ENCODE measurements at places on chromosomes 13 and 19. TPM values are rescaled to one million over a fixed set of nuclear protein-coding genes. Genes with fewer than 3 reads are reported as not detected.

The NKG7 gene
- polyA plus RNA-seq, result 19.9 TPM

The ZNF700 gene
- polyA plus RNA-seq, result 4.1 TPM

The ADGRE1 gene
- polyA plus RNA-seq, result 13.9 TPM

The PHLDB3 gene
- 1.4 TPM for polyA plus RNA-seq

The PDX1 gene
- polyA plus RNA-seq, result not detected

The TPRX2 gene
- not detected for polyA plus RNA-seq

The KL gene
- 0.75 TPM for polyA plus RNA-seq

The LSM14A gene
- polyA plus RNA-seq, result 74.3 TPM

The SPPL2B gene
- polyA plus RNA-seq, result 5.7 TPM

The GAPDHS gene
- not detected for polyA plus RNA-seq

The SOHLH2 gene
- not detected for polyA plus RNA-seq

The ZNF865 gene
- polyA plus RNA-seq, result 0.07 TPM

The CDX2 gene
- polyA plus RNA-seq, result not detected

The LGALS4 gene
- 0.92 TPM for polyA plus RNA-seq

The ZNF93 gene
- polyA plus RNA-seq, result 4.6 TPM

The UBE2L5 gene
- not detected for polyA plus RNA-seq

The APOC1 gene
- not detected for polyA plus RNA-seq

The PLK5 gene
- polyA plus RNA-seq, result not detected

The CPAMD8 gene
- polyA plus RNA-seq, result 53.4 TPM

The CEACAM6 gene
- 0.07 TPM for polyA plus RNA-seq

The ZNF541 gene
- not detected for polyA plus RNA-seq

The ZNF497 gene
- 0.28 TPM for polyA plus RNA-seq

The IGFL1 gene
- polyA plus RNA-seq, result not detected

The CEACAM1 gene
- polyA plus RNA-seq, result 0.40 TPM

The P2RY11 gene
- polyA plus RNA-seq, result 0.69 TPM

The PRKCG gene
- not detected for polyA plus RNA-seq

The MBD3L2 gene
- polyA plus RNA-seq, result not detected

The ZNF813 gene
- polyA plus RNA-seq, result 1.9 TPM

The LPAR6 gene
- 17.2 TPM for polyA plus RNA-seq

The YJEFN3 gene
- not detected for polyA plus RNA-seq

The PTPRH gene
- polyA plus RNA-seq, result 0.28 TPM

The C19orf18 gene
- polyA plus RNA-seq, result not detected

The RFPL4AL1 gene
- not detected for polyA plus RNA-seq

The NXNL1 gene
- polyA plus RNA-seq, result not detected

The ZNF302 gene
- polyA plus RNA-seq, result 3.2 TPM

The TEX26 gene
- not detected for polyA plus RNA-seq

The UTP14C gene
- 1.5 TPM for polyA plus RNA-seq

The SELENOV gene
- polyA plus RNA-seq, result not detected

The PRRG2 gene
- not detected for polyA plus RNA-seq

The GPR12 gene
- polyA plus RNA-seq, result not detected

The CGB2 gene
- not detected for polyA plus RNA-seq

The SHD gene
- not detected for polyA plus RNA-seq

The SIGLEC5 gene
- polyA plus RNA-seq, result 10.2 TPM

The CFD gene
- 654 TPM for polyA plus RNA-seq

The HIPK4 gene
- polyA plus RNA-seq, result 0.09 TPM

The OR7G3 gene
- not detected for polyA plus RNA-seq

The RDH8 gene
- polyA plus RNA-seq, result not detected

The ZNF491 gene
- polyA plus RNA-seq, result 0.27 TPM

The SCEL gene
- polyA plus RNA-seq, result not detected

The RNF17 gene
- polyA plus RNA-seq, result not detected

The CD22 gene
- 0.24 TPM for polyA plus RNA-seq
